Cortex of kidney (tissue), 1 donor: ENCODE measurements at places on chromosomes 2 and 18.

DNA sequence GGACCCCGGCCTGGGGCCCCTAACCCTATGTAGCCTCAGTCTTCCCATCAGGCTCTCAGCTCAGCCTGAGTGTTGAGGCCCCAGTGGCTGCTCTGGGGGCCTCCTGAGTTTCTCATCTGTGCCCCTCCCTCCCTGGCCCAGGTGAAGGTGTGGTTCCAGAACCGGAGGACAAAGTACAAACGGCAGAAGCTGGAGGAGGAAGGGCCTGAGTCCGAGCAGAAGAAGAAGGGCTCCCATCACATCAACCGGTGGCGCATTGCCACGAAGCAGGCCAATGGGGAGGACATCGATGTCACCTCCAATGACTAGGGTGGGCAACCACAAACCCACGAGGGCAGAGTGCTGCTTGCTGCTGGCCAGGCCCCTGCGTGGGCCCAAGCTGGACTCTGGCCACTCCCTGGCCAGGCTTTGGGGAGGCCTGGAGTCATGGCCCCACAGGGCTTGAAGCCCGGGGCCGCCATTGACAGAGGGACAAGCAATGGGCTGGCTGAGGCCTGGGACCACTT is 16.4 kb downstream of the EMX1 start:
- no peak for DNase-seq

DNA sequence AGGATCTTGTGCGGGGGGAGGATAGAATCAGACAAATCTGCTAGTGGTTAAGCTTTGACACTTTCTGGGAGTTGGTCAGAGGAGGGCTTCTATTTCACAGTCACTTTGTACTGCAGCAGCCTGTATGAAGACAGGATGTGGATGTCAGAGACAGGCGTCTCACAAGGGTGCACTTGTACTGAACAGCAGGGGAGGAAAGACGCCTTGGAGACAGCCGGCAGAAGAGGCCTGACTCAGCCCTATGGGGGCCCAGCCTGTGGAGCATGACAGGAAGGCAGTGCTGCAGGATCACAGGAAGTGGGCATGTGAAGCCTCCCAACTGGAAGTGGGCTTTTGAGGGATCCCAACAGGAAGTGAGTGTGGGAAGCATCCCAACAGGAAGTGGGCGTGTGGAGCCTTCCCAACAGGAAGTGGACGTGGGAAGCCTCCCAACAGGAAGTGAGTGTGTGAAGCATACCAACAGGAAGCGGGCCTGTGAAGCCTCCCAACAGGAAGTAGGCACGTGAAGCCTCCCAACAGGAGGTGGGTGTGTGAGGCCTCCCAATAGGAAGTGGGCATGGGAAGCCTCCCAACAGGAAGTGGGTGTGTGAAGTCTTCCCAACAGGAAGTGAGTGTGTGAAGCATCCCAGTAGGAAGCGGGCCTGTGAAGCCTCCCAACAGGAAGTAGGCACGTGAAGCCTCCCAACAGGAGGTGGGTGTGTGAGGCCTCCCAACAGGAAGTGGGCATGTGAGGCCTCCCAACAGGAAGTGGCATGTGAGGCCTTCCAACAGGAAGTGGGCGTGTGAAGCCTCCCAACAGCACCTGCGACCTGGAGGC is 212.3 kb downstream of the SNTG2 start:
- DNase-seq: no peak

DNA sequence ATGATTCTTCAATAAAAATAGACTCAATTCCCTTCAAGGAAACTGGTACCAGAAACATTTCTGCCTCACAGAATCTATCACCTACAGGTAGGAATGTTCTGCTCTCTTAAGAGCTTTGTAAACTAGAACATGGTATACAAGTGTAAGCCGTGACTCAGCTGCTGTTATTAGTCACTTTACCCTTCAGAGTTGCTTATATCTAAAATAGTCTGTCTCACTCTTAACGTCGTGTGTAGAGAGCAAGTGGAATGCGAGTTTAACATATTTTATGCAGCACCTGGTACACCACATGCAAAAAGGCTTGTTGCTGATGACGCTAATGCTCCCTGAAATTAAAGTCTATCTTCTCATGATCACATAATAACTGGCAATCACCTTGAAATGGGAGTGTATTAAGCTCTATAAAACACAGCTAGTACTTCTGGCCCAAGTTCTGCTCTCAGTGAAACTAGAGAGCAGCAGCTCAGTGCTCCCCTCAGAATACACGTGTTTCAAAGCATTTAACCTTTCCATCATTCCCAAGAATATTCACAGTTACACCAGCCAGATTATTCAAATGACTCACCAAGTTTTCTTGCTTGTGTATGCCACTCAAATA is 420.0 kb downstream of the ZEB2 start:
- DNase-seq: no peak

- DNase-seq: no peak
These were observed 29.0 kb downstream of the LGALSL start for GRCh38 chr2:64482765-64483504.

DNA sequence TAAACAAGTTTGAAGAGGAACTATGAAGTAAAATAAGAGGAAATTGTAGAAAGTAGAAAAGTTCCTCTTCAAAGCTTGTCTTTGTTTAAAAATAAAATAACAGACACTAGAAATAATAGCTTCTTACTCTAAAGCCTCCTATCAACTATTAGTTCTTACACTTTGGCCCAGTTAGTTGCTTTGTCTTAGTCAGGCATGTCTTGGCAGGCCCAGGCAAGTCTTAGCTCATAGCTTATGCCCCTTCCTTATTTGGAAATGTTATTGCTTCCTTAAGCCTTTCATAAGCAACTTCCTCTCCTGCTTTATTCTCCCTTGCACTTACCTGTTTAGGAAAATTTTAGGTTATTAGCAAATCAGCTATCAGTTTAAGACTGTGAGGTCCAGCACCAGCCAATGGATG is 950.6 kb upstream of the LRATD1 start:
- no peak for DNase-seq

DNA sequence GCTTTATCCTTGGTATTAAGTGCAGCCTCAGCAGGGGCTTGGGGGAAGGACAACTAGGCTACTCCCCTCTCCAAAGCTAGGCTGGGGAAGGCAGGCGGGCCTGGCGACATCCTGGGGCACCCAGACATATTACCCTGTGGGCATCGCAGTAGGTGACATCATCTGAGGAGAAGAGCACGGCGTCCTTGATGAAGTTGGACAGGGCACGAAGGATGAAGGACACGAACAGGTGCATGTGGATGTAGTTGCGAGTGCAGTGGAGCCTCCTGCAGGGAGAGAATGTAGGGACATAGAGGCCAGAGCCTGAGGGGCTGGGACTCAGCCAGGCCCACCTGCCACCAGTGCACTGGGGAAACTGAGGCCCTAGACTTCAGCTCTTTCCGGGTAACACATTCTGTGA is 32.3 kb downstream of the TMEM37 start:
- DNase-seq: no peak

GRCh38 chr2:221001381-221001801 is 570.7 kb downstream of the EPHA4 start:
- no peak for DNase-seq

DNA sequence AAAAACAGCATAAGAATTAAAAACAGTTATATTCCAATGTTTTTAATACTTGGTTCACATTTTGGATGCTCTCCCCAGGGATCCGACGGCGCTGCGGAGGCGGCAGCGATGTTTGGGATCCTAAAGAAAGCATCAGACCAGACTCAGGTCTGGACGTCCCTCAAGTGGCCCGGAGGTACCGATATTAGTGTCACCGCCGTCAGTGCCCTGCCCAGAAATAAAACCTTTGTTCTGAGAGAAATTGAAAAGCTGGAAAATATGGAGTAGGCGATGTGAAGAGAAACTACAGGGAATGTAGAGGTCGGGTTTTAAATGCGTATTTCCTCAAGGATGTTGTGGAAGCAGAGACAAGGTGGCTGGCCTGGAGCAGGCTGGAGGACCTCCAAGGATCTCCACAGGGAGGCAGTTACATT is 683 bp upstream of the TBC1D8 start:
- DNase-seq: no peak

- DNase-seq: no peak
These were observed 1.4 kb downstream of the C2orf72 start for GRCh38 chr2:231038483-231039293.

GRCh38 chr2:109091526-109091925 is 37.5 kb upstream of the SH3RF3 start:
- no peak for DNase-seq

DNA sequence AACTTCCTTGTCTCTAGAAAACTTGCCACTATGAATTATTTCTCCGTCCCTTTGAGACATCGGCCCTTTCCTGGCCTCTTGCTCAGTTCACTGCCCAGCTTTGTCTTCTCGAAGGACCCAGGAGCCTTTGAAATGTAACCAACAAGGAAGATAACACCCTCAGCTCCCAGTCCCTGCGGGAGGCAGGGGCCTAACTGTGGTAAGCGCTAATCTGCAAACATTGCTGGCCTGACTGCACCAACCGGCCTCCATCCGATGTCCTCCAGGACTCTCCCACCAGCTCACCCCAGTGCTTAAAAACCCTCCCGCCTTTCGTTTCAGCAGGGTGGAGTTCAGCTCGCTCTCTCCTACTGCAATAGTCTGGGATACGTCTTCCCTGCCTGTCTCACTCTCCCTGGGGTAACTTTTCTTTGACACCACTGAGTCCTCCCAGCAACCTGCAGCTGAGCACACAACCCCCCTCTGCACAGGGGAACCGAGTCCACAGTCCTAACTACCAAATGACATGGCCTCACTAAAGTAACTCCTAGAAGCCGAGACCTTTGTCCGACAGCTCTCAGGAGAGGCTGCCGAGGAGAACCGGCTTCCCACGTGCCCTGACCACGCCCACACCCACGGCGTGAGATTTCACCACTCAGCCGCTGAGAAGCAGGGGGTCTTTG is 76.1 kb downstream of the MBP start:
- no peak for DNase-seq

DNA sequence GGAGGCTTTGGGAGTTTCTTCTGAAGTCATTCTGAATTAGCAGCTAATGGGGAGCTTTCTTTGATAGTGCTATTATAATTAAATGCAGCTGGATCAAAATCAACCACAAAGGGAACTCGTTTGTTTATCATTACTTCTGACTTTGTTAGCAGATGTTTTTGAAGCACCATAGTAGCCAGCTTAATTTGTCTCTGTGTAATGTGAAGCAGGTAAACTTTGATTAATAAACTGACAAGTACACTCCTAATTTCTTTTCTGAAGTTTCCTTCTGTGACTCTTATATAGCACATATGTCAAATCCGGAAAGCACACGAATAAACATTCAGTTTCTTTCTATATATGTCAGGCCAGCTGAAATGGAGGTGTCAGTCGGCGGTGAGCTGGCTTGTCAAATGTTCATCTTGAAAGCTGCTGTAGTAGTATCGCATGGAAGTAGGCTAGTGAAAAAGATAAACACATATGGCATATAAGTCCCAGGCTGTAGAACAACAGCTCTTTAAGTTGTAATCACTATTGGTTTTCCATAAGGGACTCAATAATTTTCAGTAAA is 451.9 kb upstream of the ZEB2 start:
- DNase-seq: no peak

DNA sequence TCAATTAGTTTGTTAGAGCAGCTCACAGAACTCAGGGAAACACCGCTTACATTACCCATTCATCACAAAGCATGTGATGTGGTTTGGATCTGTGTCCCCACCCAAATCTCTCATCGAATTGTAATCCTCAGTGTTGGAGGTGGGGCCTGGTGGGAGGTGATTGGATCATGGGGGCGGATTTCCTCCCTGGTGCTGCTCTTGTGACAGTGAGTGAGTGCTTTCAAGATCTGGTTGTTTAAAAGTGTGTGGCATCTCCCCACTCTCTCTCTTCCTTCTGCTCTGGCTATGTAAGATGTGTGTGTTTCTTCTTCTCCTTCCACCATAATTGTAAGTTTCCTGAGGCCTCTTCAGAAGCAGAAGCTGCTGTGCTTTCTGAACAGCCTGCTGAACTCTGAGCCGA is 63.5 kb upstream of the AGPS start:
- DNase-seq: no peak

DNA sequence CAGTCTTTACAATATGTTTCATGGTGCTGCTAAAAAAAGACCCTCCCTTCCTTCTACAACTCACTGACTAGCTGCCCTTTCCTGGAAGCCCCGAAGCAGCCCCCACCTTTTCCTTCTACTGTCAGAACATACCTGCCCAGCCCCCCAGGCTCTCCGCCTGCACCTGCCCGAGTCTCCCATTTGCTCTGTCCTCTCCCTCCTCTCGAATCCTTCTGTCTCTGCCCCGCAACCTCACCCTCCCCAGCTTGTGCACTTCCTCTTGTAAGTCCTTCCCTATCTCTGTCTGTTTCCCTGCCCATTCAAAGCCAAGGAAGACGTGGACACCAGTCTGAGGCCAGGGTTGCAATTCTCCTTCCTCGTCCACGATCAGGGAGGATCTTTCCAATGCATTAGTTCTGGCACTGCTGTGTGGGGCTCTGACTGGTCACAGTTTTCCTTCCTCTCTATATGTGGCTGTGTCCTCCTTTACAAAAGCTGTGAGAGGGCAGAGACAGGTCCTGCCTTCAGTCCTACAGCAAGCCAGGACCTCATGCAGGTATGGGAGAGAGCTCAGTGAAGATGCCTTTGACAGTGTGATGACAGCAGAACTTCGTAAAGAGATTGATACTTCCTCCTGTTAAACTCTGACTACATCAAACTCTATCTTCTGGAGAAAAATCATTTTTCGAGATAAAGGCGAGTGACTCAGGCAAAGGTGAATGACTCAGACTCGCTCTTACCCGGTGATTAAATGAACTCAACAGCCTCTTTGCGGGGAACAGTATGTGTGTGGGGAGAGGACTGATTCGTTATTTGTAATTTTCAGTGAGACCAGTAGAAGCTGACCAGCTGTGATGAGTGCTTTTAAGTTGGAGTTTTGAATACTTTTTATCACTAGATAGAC is 14.2 kb downstream of the TNFRSF11A start:
- no peak for DNase-seq

DNA sequence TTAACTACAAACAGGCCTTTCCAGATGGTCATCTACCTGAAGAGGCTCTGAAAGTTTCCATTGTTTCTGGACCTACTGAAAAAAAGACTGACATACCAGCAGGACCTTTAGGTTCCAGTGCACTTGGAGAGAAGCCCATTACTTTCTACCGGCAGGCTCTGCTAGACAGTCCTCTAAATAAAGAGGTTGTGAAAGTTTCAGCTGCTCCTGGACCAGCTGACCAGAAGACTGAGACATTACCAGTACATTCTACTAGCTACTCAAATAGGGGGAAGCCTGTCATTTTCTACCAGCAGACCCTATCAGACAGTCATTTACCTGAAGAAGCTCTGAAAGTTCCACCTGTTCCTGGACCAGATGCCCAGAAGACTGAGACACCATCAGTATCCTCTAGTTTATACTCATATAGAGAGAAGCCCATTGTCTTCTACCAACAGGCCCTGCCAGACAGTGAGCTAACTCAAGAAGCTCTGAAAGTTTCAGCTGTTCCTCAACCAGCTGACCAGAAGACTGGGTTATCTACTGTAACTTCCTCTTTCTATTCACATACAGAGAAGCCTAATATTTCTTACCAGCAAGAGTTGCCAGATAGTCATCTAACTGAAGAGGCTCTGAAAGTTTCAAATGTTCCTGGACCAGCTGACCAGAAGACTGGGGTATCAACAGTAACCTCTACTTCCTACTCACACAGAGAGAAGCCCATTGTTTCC is 65.8 kb downstream of the ALMS1 start:
- DNase-seq: no peak

- no peak for DNase-seq
These were observed 114.9 kb downstream of the GALNT13 start for GRCh38 chr2:153986488-153987229.
